ENCODE measurements at places on chromosomes 1 and 21.

DNA sequence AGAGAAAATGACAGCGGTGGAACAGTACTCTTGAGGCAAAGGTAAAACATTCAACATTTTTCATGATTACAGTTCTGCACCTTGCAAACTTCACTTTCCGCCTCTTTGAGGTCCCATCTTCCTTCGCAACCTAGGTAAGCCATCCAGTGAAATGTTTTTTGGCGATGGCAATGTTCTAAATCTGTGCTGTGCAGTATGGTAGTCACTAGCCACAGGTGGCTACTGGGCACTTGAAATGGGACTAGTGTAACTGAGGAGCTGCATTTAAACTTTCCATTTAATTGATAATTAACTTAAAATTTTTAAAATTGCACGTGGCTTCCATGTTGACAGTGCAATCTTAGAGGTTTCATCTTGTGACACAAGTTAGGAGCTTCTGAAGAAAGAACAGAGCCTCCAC lies 13.0 kb downstream of the EXOC8 start:
- DNase-seq, result no peak

- no peak for DNase-seq
These were observed 22.9 kb downstream of the RRP1 start for GRCh38 chr21:43812139-43812821.

- no peak for DNase-seq
These were observed 61.4 kb downstream of the CASZ1 start for GRCh38 chr1:10734962-10735544.

GRCh38 chr1:72280711-72281110 lies 1.6 kb downstream of the NEGR1 start:
- DNase-seq, result no peak

DNA sequence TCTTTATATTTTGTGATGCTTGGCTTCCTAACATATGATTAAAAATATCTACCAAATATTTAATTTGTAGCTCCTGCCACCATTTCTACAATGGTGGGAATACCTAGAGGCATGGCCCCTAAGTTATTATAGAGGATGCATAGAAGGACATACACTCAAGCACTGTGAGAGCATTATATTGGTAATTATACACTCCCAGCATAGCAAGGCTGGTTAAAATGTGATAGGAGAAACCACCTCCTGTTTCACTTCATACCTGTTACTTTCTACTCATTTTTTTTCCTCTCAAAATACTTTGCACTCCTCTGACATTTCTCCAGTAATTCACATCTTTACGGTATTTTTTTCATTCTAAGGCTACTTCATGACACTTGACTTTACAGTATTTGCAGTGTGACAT lies 92.9 kb downstream of the HS2ST1 start:
- no peak for DNase-seq

- DNase-seq, result no peak
These were observed 21.7 kb downstream of the ETNK2 start for GRCh38 chr1:204130178-204130577.

DNA sequence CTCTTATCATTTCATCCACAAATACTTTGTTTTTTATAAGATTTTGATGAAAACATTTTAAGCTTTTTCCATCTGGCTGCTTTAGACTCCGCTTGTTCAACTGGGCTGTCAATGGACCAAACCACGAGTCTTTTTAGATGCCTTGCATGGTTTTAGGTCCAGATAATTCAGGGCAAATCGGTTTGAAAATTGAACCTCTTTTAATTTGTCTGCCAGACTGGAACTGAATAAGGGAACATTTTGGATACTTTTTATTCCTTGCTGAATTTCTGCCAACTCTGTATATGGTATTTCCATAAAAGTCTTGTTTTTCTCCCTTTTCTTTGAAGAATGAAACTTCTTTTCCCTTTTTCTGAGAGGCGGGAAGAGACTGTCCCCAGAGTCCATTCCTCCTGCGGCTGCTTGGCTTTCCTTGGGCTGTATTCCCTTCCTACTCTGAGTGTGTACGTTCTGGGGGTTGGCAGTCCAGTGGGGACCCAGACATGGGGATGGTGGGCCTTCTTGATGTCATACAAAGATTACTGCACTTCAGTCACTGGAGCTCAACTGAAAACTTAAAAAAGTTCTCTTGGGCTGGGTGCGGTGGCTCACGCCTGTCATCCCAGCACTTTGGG lies 46.5 kb upstream of the CNN3 start:
- DNase-seq, result no peak

DNA sequence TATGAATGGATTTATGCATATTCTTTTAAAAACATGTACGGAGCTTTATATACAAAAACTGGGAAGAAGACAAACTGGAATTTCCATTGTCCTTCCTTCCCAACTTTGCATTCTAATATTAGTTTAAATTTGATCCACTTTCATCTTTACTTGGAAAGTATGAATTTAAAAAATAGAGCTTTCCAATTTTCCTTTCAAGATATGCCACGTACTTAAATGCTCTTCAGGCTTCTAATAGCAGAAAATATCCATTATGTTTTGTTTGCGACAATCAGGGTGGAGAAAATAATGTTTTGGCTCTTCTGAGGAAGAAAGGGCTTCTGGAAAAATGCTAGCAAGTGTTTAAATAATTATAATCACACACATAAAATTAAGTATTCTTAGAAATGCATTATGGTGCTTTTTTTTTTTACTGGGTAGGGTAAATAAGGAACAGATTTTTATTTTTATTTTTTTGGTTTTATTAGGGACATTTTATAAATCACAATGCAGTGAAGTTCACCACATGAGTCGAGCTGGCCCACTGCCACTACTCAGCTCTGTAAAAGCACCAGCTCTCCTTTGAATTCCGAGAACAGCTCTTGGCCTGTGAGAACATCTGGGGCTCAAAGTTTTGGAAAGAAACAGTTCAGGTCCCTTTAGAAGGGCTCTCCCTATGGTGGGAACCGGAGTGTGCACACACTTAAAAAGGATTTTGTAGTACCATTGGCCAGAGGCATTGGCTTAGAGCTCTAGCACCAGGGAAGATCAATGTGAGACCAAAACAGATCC lies 287.4 kb upstream of the LYPLAL1 start:
- no peak for DNase-seq

GRCh38 chr1:164794356-164794755 lies 235.4 kb downstream of the PBX1 start:
- DNase-seq, result no peak

- DNase-seq, result no peak
These were observed 406 bp upstream of the DNAJC8 start for GRCh38 chr1:28233264-28233606.

- no peak for DNase-seq
These were observed 70.5 kb downstream of the SSBP3 start for GRCh38 chr1:54335755-54336108.

- DNase-seq, result no peak
These were observed 103.5 kb upstream of the ZBTB40 start for GRCh38 chr1:22347854-22348760.

DNA sequence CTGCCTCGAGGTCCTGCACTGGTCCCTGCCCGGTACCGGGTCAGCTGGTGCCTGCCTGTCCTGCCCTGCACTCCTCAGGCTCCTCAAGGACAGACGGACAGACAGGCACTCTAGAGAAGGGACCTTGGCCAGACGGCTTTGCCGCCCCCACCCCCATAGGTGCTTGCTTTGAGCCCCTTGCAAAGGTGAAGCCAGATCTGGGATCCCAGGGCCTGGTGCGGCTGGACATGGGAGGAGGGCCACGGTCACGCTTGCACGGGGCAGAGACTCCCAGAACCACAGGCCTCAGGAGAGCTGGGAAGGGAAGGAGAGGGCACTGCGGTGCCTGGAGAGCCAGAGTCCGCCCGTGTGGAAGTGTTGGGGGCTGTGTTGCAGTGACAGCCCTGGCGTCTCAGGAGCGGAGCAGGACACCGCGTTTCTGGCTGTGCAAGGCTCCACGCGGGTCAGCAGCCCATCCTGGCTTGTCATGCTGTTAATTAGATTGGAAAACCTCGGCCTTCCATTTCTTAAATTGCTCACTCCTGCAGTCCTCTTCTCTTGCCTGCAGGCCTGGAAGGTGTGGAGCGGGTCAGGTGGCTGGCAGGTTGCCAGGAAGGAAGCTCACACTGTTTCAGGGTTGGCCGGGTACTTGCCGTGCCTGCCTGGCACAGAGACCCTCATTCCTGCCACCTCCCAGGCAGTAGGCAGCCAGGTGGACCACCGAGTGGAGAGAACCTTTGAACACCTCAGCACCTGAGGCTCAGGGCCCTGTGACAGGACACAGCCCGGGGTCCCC lies 16.3 kb downstream of the COL18A1 start:
- DNase-seq, result no peak

- DNase-seq, result no peak
These were observed 4.8 kb upstream of the PCBP3 start for GRCh38 chr21:45638707-45639106.

Data from stimulated activated CD8-positive, alpha-beta memory T cell treated with anti-CD3 and anti-CD28 coated beads, Interleukin-15, amount 100 ng/mL, for 1 hour (primary cell).